ENCODE measurements at places on chromosomes 2 and 18.

DNA sequence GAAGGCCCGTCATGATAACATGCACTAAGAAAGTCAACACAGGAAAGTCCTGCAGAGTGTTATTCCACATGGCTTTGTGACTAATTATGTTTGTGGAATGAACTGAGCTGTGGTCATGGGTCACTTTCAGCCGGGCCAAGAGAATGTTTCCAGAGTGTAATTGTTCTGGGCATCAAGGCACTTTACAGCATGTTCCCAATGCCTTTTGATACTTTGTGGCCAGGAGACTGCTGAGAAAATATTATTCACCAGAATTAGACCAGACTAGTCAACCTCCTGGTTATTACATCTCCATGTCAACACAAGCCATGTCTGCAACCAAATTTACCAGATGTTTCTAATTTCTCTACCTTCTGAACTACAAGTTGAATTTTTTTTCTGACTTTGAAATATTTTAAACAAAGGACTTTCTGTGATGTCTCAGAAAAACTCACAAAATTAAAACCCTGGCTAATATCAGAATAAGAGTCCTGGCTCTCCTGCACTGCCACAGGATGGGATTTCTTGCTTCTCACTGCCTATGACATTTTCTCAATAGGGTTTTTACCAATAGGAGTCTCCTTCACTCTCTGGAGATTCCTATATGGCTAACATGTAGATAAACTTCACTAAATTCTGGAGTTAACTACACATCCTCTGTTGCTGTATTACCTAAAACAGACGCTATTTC, 90.6 kb upstream of the WDR75 start:
- no peak for DNase-seq

GRCh38 chr2:8376603-8377410, 305.0 kb upstream of the ID2 start:
- no peak for DNase-seq

DNA sequence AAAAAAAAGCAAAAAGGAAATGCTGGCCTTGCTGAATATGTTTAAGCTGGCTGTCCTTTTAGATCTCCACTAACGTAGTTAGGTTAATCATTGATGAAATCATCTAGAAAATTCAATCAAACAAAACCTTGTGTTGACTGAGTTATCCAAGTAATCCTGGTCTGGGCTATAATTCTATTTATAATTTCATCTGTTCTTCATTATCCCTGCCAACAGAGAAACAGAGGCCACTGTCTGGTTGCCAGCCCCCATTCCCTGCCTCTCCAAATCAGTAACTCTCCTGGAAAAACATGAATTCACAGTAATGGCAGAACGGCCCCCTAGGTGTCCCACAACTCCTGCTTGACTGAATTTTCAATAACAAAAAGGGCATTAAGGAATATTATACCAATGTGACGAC, 24.6 kb downstream of the DOCK10 start:
- DNase-seq: no peak

DNA sequence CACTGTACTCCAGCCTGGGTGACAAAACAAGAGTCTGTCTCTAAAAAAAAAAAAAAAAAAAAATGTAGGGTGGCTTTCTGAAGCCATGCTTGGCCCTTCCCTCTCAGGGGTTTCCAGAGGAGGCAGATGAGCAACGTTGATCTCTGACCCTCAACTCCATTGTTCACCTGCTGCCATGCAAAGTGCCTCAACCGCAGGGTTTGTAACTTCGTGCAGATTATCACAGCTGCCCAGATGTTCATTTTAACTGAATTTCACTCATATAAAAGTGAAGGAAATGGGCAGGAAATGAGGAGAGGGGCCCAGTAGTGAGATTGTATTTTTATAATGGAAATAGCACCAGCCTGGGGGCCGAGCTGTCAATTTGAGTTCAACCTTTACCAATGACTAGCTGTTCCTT, 14.9 kb upstream of the B3GNT2 start:
- DNase-seq: no peak

All from HCT116 (cell line).